ENCODE measurements at places on chromosomes 7 and 10.

DNA sequence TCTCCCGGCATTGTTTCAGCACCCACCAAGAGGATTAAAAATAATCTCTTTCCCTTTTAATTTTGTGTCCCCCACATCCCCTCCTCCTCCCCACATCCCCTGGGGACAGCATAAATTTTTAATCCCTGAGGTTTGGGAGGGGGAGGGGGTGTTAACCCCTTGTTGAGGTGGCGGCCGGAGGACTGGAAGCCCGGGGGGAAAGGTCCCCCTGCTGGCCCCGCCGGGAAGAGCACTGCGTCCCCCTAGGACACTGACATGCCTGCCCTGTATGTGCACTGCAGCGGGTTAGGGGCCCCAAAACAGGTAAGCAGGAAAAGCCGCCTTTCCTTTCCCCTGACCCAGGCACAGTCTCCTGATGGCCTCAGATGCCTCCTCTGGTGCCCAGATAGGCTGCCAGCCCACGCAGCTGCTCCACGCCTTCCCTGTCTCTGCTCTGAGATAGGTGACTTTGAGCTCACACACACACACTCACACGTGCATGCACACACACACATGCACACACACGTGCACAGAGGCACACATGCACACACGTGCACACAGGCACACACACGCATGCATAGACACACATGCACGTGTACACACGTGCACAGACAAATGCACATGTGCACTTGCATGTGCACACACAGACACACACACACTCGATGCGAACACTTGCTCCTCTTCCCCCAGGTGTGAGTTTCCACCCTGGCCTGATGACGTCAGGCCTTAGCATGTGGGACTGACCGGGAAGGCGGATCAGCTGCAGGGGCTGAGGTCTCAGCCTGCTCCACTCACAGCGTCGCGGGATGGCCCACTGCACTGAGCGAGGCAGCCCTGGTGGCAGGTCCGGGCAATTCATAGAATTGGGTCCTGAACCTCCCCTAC, 12.3 kb downstream of the CNPY1 start:
- no peak for DNase-seq

DNA sequence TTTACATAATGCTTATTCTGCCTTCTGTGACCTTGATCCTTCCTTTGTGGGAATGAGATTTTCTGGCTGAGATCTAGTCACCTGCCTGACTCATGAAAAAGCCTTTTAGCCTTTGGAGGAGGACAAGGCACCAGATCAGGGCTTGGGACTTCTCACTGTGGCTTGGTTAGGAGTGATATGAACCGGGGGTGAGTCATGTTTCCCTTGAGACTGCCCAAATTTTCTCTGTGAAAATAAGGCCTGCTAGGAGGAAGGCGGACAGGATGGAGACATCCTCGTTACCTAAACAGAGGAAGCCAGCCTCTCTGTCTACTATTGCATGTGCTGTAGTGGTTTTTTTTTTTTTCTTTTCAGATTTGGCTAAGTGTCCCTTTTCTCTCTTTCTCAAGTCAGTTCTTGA, 57.8 kb downstream of the EVX1 start:
- DNase-seq = no peak

GRCh38 chr10:79397575-79398303, 47.7 kb downstream of the ZCCHC24 start:
- no peak for DNase-seq

GRCh38 chr7:47571331-47572093, 10.4 kb downstream of the TNS3 start:
- DNase-seq = peak; percentile 82

DNA sequence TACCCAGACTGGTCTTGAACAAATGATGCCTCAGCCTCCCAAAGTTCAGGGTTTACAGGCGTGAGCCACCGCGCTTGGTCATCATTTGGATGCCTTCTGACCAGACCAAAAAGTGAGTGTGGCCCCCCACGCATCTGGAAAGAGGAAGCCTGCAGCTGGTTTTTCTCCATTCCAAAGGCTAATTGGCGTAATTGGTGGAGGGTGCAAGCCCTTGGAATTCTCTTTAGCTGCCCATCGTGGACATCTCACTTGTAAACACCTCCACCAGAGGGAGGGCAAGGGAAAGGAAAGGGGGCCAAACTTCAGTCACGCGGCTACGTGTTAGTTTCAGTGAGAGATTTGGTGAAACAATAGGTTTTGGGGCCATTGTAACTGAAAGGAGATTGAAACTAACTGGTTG, 4.1 kb upstream of the ARHGAP21 start:
- no peak for DNase-seq

GRCh38 chr10:32347363-32348022, 535 bp upstream of the EPC1 start:
- no peak for DNase-seq

DNA sequence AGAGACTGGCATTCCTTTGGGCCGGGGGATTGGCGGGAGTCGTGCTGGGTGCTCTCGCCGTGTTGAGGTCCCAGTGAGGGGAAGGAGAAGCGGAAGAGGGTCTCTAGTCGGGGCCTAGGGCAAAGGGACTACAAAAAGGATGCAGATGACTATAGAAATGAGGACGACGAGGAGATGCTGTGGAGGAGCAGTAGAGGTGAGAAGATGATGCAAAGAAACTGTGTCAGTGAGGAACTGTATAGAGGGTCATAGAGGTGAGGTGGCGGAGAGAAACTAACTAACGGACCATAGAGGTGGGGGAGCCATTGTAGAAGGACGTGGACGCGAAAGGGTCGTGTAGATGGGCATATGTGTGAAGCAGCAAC, 324 bp downstream of the TWNK start:
- no peak for DNase-seq

- no peak for DNase-seq
These were observed 179.2 kb downstream of the PLXNA4 start for GRCh38 chr7:132397070-132397469.

GRCh38 chr7:140074780-140075179, 12.0 kb upstream of the PARP12 start:
- no peak for DNase-seq

GRCh38 chr10:24944512-24945255, 7.7 kb downstream of the PRTFDC1 start:
- no peak for DNase-seq

- no peak for DNase-seq
These were observed 17.8 kb downstream of the NPSR1 start for GRCh38 chr7:34675749-34676374.

- DNase-seq = no peak
These were observed 210.4 kb downstream of the FAM107B start for GRCh38 chr10:14564268-14564744.

DNA sequence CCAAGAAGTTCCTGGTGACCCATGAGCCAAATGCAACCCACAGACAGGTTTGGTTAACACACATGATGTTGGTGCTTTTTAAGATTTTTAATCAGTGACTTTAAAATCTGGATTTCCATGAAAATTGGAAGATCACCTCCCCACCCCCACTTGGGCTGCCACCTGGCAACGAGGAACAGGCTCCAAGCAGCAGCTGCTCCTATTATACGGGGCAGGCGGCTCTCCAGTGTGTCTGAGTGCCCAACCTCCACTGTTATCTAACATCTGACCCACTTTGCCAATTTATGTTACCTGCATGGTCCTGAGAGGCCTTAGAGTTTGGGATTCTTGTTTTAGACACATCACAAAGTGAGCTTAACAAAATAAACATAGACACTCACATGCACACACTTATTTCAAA, 56.4 kb downstream of the SGMS1 start:
- no peak for DNase-seq

GRCh38 chr7:125112850-125113249, 183.2 kb upstream of the POT1 start:
- no peak for DNase-seq

DNA sequence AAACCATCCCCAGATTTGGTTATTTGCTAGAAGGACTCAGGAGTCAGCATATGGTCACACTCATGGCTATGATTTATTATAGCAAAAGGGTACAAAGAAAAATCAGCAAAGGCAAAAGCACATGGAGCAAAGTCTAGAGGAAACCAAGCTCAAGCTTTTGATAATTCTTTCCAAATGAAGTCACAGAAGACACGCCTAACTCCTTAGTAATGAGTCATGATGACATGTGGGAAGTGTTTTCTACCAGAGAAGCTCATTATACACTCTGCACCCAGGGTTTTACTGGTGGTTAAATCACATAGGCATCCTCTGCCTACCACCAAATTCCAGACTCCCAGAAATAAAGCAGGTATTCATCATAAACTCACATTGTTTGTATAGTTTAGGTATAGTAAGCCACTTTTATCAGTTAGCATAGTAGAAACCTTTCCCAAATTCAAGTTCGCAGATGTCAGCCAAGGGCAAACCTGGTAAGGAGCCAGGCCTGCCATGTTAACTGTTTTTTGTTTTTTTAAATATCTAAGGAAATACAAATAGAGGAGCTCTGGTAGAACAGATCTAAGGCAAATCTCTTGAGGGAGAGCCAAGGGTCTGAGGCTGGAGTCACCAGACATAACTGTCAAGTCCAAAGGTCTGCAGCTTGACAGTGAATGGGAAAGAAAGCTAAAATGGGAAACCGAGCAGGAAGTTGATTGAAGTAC, 15.4 kb upstream of the HIBADH start:
- DNase-seq = no peak

DNA sequence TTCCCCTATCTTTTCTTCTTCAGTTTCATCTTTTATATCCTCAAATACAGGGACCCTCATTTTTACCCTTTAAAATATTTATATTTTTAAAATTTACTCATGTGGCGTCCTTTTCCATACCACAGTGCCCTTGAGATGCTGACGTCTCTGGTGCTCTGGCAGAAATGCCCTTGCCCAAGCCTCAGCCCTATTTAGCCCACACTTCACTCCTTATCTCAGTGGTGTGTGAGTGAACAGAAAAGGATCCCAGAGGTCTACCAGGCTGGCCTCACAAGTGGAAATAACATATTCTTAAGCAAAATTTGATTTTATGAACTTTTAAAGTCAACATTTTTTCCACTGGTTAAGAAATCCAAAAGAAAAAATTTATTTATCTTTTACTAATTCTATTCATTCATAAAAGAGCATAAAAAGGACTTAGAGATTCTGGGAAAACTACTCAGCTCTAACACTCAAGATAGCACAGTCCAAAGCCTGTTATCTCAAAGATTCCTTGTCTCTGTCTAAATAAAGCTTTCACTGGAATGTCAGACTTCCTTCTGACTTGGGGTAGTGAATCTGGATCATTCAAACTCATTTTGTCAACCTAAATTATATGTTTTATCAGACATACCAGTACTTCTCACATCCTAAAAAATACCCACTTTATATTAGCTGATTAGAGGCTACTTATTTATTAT, at the start of gene NEBL:
Gene NEBL (minus strand): TSS at position 166 of the 680 bp plus-strand sequence. CDS start 106 bp downstream, at position 60.
- no peak for DNase-seq

GRCh38 chr10:24925799-24926198, 26.6 kb downstream of the PRTFDC1 start:
- DNase-seq = no peak

GRCh38 chr7:80387634-80388193, 124.2 kb downstream of the GNAT3 start:
- DNase-seq = no peak

- DNase-seq = no peak
These were observed 62.7 kb upstream of the STK17A start for GRCh38 chr7:43520201-43520600.

DNA sequence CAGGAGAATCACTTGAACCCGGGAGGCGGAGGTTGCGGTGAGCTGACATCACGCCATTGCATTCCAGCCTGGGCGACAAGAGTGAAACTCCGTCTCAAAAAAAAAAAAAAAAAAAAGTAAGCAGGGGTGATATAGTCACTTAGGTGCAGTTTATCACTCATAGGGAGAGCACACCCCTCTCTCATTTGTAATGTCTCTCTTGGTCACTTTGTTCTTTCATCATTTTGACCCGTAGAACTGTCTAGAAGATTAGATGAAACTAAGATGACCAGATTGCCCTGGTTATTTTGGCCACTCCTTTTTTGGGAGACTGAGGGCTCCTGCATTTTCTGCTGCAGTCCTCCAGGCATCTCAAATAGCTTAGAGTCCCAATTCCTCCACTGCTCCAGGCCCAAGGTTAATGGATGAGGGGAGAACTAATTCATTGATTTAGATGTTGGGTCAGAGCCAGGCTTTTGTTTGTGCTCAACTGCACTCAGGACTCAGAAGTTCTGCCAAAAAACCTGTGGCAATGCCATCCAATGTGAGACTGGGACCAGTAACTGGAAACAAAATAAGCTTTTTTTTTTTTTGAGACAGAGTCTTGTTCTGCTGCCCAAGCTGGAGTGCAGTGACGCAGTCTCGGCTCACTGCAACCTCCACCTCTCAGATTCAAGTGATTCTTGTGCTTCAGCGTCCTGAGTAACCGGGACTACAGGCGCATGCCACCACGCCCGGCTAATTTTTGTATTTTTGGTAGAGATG, 50.0 kb upstream of the CAMK1D start:
- DNase-seq = no peak

- no peak for DNase-seq
These were observed 31.8 kb upstream of the OCM2 start for GRCh38 chr7:98021588-98022351.

DNA sequence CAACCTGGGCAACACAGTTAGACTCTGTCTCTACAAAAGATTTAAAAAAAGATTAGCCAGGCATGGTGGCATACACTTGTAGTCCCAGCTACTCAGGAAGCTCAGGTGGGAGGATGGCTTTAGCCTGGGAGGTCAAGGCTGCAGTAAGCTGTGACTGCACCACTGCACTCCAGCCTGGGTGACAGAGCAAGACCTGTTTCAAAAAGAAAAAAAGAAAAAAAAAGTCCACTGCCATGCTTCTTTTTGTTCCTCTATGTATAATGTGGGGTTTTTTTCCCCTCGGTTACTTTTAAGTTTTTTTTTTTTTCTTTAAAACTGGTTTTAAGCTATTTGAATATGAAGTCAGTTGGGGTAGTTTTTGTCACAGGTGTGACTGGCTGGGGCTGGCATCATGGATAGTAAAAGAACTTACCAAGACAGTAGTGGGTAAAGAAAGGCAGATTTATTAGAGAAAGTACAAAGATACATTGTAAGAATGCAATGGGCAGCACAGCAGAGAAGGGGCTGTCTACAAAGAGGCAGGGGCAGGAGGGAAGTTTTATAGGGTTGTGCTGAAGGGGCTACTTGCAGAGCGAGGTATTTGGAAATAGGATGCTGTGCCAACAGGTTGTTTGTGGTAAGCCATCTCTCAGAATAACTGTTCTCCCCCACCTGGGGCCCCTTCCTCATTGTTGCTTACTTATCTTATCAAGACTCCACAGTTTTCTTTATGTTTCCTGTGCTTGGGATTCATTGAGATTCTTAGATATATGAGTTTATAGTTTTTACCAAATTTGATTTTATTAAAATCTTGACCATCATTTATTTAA, 177.3 kb downstream of the PHTF2 start:
- DNase-seq = no peak

GRCh38 chr7:5360451-5360850, 63.2 kb downstream of the TNRC18 start:
- no peak for DNase-seq

- DNase-seq = no peak
These were observed 93.9 kb upstream of the AGR3 start for GRCh38 chr7:16975712-16976111.

- DNase-seq = no peak
These were observed 25.7 kb upstream of the C1GALT1 start for GRCh38 chr7:7156663-7157062.

DNA sequence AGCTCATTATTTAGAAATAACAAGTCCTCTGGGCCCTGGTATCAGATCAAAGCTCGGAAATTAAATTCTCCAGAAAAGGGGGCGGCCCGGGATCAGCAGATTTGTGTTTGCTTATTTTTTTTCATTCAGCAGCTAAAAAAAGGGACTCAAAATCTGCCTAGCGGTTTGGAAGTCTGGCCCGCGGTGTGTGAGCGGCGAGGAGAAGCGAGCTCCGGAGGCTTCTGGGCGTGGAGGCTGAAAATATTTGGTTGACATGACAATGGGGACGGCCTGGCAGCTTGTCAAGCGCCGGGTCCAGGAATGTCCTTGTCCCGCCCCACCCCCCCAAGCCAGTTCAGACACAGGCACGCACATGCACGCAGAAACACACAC, 43.4 kb downstream of the FOXL3 start:
- DNase-seq = peak; percentile 46

Measured in RWPE2 (cell line).